ENCODE measurements at places on chromosomes 7 and 10.

DNA sequence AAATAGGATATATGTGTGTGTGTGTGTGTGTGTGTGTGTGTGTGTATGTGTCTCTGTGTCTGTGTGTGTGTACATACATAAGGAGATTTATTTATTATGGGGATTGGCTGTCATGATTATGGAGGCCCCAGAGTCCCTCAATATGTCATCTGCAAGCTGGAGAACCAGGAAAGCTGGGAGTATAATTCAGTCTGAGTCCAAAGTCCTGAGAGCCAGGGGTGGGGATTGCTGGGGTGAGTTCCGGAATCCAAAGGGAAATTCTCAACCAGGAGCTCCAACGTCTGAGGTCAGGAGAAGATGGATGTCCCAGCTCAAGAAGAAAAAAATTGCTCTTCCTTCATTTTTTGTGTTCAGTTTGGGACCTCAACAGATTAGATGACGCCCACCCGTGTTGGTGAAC lies 50.7 kb upstream of the PLPP4 start:
- no peaks in the 10 kb centered on the region for H3K4me1 ChIP-seq
- no peak overlapping the region for H3K27ac ChIP-seq
- no peak overlapping the region for H3K4me3 ChIP-seq
- DNase-seq = no peak
- no peaks in the 10 kb centered on the region for H3K36me3 ChIP-seq
- no peaks in the 10 kb centered on the region for H3K27me3 ChIP-seq

DNA sequence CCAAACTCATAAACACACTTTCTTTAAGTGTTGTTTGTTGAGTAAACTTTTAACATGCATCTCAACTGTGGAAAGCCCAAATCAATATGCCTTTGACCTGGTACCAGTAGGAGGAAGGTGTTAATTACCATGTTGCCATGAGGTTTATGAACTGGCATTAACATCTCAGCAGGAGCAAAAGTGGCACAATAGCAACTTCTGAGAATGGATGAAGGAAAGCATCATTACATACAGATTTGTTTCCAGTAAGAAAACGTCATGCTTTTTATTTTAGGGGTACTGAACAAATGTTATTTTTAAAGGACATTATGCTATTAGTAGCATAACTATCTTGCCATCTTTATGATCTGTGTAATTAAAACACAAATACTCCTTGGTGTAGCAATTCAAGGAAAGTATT lies 51.1 kb downstream of the ARMC3 start:
- H3K4me1 ChIP-seq = peaks cover 17% of the 10 kb centered on the region
- no peaks in the 10 kb centered on the region for H3K27me3 ChIP-seq
- no peaks in the 10 kb centered on the region for H3K36me3 ChIP-seq
- H3K4me3 ChIP-seq = no peak overlapping the region
- no peak overlapping the region for H3K27ac ChIP-seq
- no peak for DNase-seq

GRCh38 chr10:121099592-121099991 lies 248.4 kb downstream of the WDR11 start:
- H3K27ac ChIP-seq = no peak overlapping the region
- H3K36me3 ChIP-seq = no peaks in the 10 kb centered on the region
- H3K4me1 ChIP-seq = no peaks in the 10 kb centered on the region
- no peaks in the 10 kb centered on the region for H3K27me3 ChIP-seq
- DNase-seq = no peak

GRCh38 chr10:87921931-87922688 lies 58.7 kb downstream of the PTEN start:
- H3K4me1 ChIP-seq = peaks cover 37% of the 10 kb centered on the region
- no peak overlapping the region for H3K4me3 ChIP-seq
- no peaks in the 10 kb centered on the region for H3K36me3 ChIP-seq

- DNase-seq = no peak
- no peak overlapping the region for H3K27ac ChIP-seq
- H3K27me3 ChIP-seq = peaks cover 17% of the 10 kb centered on the region
- H3K36me3 ChIP-seq = no peaks in the 10 kb centered on the region
- H3K4me3 ChIP-seq = no peak overlapping the region
Measured at GRCh38 chr10:123886292-123886691, 5.3 kb downstream of the CPXM2 start.

DNA sequence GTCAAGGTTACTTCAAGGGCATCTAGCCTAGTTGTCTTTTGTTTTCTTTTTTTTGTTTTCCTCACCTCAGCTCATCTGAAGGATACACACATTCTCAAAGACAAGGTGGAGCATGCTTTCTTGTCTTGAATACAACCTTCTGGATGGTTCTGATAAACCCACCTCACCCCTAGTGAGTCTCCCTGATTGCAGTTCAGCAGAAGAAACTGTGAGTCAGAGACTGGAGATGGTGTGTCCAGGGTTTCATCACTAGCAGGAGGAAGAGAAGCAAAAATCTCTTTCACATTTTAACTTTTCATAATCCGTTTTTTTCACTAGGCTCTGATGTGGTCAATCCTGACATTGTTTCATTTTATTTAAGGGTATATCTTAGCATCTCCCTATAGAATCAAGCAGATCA lies 143.0 kb upstream of the NRBF2 start:
- H3K4me1 ChIP-seq = no peaks in the 10 kb centered on the region
- no peaks in the 10 kb centered on the region for H3K27me3 ChIP-seq
- H3K36me3 ChIP-seq = no peaks in the 10 kb centered on the region
- no peak overlapping the region for H3K27ac ChIP-seq
- no peak overlapping the region for H3K4me3 ChIP-seq

- H3K27ac ChIP-seq = no peak overlapping the region
- no peaks in the 10 kb centered on the region for H3K27me3 ChIP-seq
- H3K4me1 ChIP-seq = no peaks in the 10 kb centered on the region
- H3K4me3 ChIP-seq = no peak overlapping the region
Measured at GRCh38 chr7:22110227-22110839, 164.6 kb upstream of the CDCA7L start.

- H3K4me1 ChIP-seq = no peaks in the 10 kb centered on the region
- H3K36me3 ChIP-seq = no peaks in the 10 kb centered on the region
- no peak for DNase-seq
- H3K27ac ChIP-seq = no peak overlapping the region
Measured at GRCh38 chr7:33698041-33698440, 207.3 kb upstream of the BMPER start.

DNA sequence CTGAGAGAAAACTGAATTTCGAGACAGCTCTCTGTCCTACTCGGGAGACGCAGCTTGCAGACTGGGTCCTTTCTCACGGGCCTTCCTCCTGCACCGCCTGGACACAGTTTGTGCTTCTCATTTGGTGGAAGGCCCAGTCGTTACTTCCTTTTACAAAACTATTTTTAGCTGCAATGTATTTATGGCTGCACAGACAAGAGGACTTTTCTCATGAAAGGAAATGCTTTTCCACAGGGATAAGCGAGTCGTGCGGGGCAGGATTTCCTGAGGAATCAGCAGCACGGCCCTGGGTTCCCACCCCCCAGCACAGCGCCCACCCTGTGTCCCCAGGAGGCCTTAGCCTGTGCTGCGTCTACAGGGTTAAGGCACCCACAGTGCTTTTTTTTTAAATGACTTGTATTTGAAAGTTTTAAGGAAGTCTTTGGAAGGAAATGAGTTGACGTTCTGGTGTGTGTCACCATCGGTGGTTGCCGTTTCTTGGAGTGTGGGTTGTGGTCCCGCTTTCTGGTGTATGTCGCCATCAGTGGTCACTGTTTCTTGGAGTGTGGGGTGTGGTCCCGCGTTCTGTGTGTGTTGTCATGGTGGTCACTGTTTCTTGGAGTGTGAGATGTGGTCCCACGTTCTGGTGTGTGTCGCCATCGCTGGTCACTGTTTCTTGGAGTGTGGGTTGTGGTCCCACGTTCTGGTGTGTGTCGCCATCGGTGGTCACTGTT lies 50.9 kb downstream of the INPP5A start:
- no peak overlapping the region for H3K4me3 ChIP-seq
- H3K4me1 ChIP-seq = no peaks in the 10 kb centered on the region
- no peak for DNase-seq
- no peaks in the 10 kb centered on the region for H3K36me3 ChIP-seq
- no peak overlapping the region for H3K27ac ChIP-seq

GRCh38 chr7:39734633-39735004 lies 111.2 kb downstream of the RALA start:
- H3K36me3 ChIP-seq = no peaks in the 10 kb centered on the region
- peak overlapping the region; percentile 33 for H3K27ac ChIP-seq
- peak overlapping the region; percentile 52 for H3K4me3 ChIP-seq
- peaks cover 8% of the 10 kb centered on the region for H3K27me3 ChIP-seq
- peaks cover 29% of the 10 kb centered on the region for H3K4me1 ChIP-seq

GRCh38 chr7:139811066-139811465 lies 18.0 kb upstream of the TBXAS1 start:
- H3K4me1 ChIP-seq = no peaks in the 10 kb centered on the region
- no peak overlapping the region for H3K4me3 ChIP-seq
- H3K27ac ChIP-seq = no peak overlapping the region
- no peaks in the 10 kb centered on the region for H3K27me3 ChIP-seq
- H3K36me3 ChIP-seq = no peaks in the 10 kb centered on the region

DNA sequence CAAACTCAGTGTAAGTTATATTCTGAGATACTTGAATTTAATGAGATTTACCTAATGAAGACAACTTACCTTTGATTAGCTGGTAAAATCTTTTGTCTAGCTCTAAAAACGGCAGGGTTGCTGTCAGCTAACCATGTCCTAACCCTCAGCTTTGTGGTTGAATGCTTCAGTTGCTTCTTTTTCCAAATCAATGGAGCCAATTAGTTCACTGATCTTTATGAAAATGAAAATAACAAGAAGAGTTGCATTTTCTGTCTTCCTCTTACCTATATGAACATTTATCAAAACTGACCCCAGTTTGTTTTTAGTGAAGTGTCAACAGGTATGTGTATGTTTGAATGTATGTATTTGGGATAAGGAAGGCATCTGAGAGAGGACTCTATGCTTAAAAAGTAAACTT lies 253.1 kb upstream of the MTPN start:
- H3K4me1 ChIP-seq = no peaks in the 10 kb centered on the region
- no peak overlapping the region for H3K4me3 ChIP-seq
- no peak for DNase-seq
- no peaks in the 10 kb centered on the region for H3K27me3 ChIP-seq
- H3K27ac ChIP-seq = no peak overlapping the region

GRCh38 chr7:1087952-1088920 lies at the start of gene GPER1:
GPER1 (plus strand) TSS chr7:1088113; CDS start chr7:1091729, 3,616 bp downstream.
- H3K4me1 ChIP-seq = peaks cover 7% of the 10 kb centered on the region
- peak; percentile 37 for DNase-seq
- no peak within 1 kb of the TSS for H3K27ac ChIP-seq
- no peaks in the 10 kb centered on the region for H3K36me3 ChIP-seq
- no peaks in the 10 kb centered on the region for H3K27me3 ChIP-seq

Measured in GM23338 (cell line).